ENCODE measurements at places on chromosomes 2 and 18. TPM values are rescaled to one million over a fixed set of nuclear protein-coding genes. Genes with fewer than 3 reads are reported as not detected.

- DNase-seq: no peak
Measured at GRCh38 chr2:31312898-31313297, 78.9 kb downstream of the EHD3 start.

- no peak for DNase-seq
Measured at GRCh38 chr2:181198183-181198864, 217.9 kb downstream of the UBE2E3 start.

- no peak for DNase-seq
Measured at GRCh38 chr2:239139101-239139500, 261.7 kb downstream of the HDAC4 start.

The SLC19A3 gene
- total RNA-seq: 53.4 TPM

The METTL8 gene
- 11.5 TPM for total RNA-seq

All from upper lobe of left lung (tissue), 6 donors.